Amygdala (tissue), 56 donors: ENCODE measurements at places on chromosomes 5 and 9.

GRCh38 chr5:2193142-2193541, 310.4 kb upstream of the IRX4 start:
- no peak for DNase-seq

- no peak for DNase-seq
Measured at GRCh38 chr5:37116359-37116758, 132.8 kb downstream of the CPLANE1 start.

DNA sequence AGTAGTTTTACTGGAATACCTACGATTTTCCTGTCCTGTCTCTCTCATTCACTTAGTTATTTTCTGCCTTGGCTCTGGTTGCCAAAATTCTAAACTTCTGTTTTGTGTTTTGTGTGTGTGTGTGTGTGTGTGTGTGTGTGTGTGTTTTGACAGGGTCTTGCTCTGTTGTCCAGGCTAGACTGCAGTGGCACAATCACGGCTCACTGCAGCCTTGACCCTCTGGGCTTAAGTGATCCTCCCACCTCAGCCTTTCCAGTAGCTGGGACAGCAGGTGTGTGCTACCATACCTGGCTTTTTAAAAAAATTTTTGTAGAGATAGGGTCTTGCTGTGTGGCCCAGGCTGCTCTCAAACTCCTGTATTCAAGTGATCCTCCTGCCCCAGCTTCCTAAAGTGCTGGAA, 17.2 kb downstream of the UBE2D2 start:
- no peak for DNase-seq

- DNase-seq: no peak
Measured at GRCh38 chr5:101080462-101081240, 177.6 kb upstream of the ST8SIA4 start.

- no peak for DNase-seq
Measured at GRCh38 chr5:25688156-25688555, 1043.4 kb upstream of the CDH10 start.

DNA sequence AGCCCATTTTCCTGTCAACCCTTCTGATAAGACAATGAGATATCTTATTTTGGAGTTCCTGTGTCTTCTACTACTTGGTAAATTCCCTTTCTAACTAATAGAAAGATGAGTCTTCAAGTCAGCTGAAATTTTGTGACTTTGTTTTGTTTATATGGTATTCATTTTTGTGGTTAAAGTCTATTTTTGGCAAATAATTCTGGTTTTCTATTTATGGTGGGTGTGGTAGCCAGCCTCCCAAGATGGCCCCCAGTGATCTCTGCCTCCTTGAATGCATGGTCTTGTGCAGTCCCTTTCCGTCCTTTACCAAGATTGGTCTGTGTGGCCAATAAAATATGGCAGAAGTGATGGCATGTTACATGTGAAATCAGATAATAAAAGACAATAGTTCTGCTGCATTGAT, 91.5 kb downstream of the NR3C1 start:
- DNase-seq: no peak

GRCh38 chr9:113543296-113543981, 79.9 kb downstream of the RGS3 start:
- DNase-seq: no peak

DNA sequence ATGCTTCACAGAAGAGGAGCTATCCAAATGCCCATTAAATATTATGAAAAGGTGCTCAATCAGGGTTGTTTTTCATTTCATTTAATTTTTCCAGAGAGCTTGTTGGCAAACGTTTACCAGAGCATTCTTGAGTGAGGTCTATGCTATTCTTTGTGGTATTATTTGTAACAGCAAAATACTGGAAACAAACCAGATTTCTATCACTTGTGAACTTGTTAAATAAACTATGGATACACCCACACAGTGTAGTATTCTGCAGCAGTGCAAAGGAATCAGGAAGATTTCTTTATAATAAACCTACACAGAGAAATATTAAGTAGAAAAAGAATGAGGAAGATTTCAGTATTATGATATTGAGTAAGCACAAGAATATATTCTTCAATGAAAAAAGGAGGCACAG, 15.0 kb upstream of the SLC1A1 start:
- DNase-seq: no peak

DNA sequence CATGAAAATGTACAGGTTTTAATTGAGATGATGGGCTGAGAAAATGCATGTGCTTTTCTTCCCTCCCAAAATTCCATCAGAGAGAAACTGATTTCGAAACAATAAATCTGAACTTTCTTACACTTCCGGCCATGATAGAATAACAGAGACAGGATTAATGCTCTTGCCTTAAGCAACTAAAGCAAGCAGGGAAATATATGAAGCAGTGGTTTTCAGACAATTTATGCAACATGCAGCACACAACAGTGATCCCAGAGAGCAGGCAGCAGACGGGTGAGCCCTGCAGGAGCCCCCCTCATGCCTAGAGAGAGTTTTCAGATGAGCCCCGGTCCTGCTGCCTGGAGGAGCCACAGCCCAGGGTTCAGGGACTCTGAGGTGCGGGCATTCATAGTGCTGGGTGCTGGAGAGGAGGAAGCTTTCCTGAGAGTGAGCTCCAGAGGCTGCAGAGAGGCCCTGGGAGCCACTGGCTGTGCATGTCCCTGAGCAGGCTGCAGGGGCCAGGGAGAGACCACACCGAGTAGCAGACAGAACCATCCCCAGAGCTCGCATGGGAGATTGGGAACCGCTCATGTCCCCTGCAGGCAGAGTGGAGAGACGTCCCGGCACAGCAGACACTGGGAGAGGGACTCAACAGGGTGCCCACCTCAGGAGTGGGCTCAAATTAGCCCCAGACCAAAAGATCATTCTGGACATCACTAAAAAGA, 143.5 kb downstream of the OLFM1 start:
- DNase-seq: no peak

- DNase-seq: no peak
Measured at GRCh38 chr5:9428272-9428671, 117.6 kb downstream of the SEMA5A start.

DNA sequence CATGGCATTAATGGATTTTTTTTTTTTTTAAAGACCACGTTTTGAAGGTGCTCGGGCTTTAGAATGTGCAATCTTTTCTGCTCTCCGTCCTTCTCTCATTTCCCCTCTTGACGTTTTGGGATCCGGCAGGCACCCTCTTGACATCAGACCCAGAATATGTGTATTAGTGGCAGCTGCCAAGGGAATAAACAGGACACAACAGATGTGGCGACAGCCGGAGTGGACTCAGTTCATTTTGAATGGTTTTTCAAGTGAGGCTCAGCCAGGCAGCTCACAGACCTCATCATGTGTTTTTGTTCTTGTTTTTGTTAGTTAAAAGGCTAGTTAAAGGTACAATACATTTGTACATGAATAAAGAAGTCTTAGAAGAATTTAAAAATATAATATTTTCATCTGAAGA, 365.0 kb upstream of the SEMA6A start:
- no peak for DNase-seq

GRCh38 chr9:132221941-132222340, 60.1 kb downstream of the NTNG2 start:
- DNase-seq: no peak

DNA sequence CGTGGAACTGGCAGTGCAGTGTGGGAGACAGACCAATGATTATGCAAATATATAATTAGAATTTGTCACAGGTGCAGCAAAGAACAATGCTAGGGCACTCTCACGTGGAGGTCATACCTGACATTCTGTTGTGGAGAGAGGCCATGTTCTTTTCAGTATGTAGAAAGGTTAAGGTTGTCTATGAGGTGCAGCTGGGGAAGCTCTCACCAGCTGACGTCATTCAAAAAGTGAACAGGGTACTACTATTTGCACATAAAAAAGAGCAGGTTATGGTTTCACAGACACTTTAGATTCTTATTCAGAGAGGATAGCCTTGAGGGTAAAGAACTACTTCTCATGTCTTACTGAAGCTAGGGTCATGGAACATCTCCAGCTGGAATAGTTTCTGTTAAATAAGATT, 19.1 kb downstream of the SH3GL2 start:
- DNase-seq: no peak

- DNase-seq: no peak
Measured at GRCh38 chr9:129525656-129526196, 95.2 kb downstream of the C9orf50 start.

DNA sequence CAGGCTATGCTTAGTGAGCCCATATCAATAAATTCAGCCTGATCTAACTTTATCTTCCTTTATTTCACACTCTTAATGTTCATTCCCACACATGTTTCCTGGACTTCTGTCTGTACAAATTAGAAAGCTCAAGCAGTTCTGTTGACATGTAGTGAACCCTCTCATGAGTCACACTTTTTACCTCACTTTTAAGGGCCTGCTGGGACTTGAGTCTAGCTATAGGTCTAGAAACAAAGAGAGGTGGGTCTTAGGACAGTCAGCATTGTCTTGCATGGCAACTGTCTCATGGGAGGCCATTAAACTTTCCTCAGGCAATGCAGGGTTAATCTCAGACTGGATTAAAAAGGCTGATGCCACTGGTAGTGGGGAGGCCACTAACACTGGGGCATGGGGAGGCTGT, 8.6 kb upstream of the CCNH start:
- DNase-seq: no peak

DNA sequence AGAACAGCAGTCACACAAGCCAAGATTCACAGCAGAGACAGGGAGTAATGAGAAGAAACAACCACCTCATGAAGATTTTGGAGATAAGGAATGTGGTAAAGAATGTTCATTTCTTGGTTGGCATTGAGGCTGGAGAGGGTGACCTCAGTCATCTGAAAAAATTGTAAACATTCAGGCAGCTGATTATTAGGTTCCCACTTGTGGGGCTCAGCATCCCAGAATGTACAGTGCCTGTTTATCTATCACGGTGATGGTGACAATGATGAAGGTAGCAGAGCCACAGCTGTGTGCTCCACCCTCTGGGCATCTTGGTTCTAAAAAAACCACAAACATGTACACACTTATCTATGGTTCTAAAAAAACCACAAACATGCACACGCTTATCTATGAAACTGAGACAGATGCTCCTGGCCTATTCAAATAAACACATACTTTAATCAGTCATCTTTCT, 143.9 kb upstream of the MOCS2 start:
- DNase-seq: no peak

DNA sequence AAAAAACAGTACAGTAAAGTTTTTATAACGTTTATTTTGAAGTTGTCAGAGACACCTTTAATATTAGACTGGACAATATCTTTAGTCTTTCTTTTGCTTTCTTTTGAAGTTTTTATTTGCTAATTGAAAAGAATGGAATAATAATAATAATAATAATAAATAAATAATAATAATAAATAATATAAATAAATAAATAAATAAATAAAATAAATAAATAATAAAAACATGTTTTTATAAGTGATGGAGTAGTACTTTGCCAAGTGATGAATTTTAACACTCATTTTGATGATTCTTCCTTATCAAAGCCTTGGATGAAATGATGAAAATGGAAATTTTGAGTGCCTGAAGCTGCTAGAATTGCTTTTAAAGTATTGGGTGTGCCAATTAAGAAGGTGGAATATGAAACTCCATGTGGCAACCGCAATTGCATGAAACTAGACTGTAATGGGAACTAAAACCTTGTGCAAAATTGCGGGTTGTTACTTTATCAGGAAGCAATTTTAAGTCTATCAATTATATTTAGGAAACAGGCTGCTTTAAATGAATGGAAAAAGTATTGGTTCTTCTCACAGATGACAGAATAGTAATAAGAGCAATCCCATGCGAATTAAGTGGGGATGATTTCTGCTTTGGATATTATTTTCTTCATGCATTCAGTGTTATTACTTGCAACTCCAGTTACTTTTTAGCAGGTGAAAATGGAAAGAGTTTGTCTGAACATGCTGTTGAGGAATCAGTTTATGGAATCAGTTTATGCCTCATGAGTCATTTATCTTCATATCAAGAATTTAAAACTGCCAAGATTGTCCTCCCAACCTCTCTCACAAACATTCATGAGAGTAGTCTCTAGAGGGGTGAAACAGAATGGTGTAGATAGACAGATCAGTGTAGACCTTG, 4.6 kb downstream of the ANXA1 start:
- DNase-seq: no peak

DNA sequence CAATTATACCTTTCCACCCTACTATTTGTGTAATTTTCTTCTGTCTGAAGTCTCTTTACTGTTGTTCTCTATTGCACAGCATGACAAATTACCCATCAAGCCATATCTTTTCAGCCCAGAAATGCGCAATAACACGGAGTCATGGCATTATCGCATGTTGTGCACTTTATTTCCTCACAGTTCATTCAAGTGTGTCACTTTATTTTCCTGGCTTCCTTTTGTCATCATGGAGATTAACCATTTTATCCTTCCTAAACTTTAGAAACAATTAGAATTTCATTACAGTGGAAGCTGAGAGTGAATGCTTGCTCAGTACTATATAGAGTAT, 41.3 kb upstream of the MEF2C start:
- DNase-seq: no peak

GRCh38 chr9:36325081-36325828, 67.0 kb upstream of the GNE start:
- no peak for DNase-seq

- DNase-seq: no peak
Measured at GRCh38 chr9:74887041-74887980, at the start of gene TRPM6. TSS of gene TRPM6 (minus strand) at chr9:74887921. CDS start at chr9:74887856, 65 bp downstream.

GRCh38 chr5:10123254-10123989, 126.3 kb downstream of the ATPSCKMT start:
- DNase-seq: no peak

- no peak for DNase-seq
Measured at GRCh38 chr9:14440062-14440461, 126.1 kb upstream of the NFIB start.

DNA sequence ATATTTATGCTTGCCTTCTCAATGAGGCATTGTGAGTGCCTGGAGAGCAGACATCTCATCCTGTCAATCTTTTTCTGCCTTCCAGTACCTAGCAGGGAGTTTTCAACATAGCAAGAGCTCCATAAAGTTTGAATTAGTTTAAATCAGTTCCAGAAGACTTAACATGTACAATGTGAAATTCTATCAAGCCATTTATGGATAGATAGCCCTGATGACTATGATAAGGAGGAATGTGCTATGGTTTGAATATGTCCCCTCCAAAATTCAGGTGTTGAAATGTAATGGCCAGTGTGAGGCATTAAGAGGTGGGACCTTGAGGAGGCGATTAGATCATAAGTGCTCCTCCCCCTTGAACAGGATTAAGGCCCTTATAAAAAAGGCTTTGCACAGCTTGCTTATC, 306.9 kb upstream of the SMARCA2 start:
- DNase-seq: no peak

- no peak for DNase-seq
Measured at GRCh38 chr5:78050888-78051287, 243.6 kb downstream of the AP3B1 start.

DNA sequence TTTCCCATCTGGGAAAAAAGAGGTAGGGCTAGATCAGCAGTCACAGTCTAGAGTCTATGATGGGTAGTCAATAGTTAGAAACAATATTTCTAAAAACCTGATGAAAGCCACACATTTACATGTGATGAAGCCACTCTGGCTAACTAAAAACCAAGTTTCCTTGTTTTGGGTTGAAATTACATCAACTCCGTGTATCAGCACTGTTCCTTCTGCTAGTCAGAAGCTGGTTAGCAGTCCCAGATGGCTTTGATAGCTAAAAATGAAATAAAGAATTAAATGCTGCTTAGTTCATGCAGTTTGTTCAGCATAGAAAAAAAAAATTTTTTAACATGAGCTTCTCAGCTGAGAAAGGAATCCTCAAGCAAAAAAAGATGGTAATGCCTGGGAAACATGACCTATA, 136.7 kb downstream of the FAM114A2 start:
- no peak for DNase-seq

GRCh38 chr9:8365029-8365428, 565.5 kb upstream of the DMAC1 start:
- no peak for DNase-seq
